H9 (cell line): ENCODE measurements at places on chromosomes 2 and 18.

DNA sequence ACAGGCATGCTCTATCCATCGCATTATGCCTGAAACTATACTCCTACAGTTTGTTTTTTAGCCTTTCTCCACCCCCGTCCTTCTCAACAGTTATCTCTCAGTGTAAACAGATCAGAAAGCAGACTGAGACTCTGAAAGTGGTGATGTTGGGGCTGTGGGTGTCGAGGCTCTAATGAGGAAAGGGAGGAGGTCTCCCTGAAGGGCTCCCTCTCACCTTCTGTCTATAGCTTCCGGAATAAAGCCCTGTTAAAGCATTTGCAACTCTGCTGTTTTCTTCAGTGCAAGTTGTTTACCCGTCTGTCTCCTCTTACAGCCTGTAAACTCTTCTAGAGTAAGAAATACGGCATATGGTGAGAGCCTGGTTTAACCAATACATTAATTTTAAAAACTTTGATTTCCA is 136.7 kb upstream of the SYT4 start:
- DNase-seq: no peak

DNA sequence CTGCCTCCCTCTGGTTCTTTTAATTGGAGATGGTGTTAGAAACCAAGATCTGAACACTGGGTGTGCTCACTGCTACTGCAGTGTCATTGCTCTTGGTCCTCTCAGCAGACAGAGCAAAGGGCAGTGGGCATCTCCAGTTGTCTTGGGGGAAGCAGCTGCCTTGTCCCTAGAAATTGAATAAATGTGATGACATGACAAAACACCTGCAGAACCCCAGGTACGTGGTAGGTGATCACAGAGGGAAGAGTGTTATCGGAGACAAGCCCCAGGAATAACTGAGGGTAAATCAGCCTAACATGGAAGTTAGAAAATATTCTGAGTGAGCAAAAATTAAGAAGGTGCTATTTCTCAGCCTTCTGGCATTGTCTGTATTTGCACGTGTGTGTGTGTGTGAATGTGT is 311.9 kb upstream of the HDAC4 start:
- DNase-seq: no peak

GRCh38 chr2:222989431-222989830 is 62.6 kb upstream of the KCNE4 start:
- no peak for DNase-seq

DNA sequence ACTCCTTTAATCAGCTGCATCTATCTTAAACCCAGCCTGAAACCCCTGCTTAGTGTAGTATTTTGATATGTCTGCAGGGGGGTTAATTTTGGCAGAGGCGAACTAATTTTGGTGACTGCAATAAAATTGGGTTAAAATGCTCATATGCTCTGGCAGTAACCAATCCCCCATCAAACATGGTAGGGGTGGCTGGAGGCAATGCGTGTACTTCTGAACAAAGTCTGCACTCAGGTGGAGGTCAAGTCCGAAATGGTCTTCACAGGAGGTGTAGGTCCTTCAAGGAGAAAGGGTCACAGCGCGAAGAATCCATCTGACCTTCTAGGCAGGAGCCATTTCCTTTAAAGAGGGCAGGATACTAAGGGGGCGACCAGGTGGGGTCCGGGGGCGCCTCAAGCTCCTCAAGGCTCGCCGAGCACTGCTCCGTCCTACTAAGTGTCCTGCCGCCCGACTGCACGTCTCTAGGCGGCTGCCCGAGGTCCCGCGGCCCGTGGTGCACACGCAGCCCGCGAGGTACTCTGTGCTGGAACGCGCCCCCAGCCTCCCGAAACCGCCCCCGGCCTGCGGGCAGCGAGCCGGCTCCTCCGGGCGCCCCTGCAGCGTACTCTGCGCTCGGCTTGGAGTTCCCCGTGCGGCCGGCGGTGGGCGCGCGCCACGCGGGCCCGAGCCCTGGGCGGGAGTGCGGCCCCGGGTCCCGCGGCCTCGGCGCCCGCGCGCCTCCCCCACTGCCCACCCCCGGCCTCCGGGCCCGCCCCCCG is 1.7 kb upstream of the LDLRAD4 start:
- no peak for DNase-seq
